Myometrial cell (primary cell): ENCODE measurements at places on chromosomes 6 and 20. TPM values are rescaled to one million over a fixed set of nuclear protein-coding genes. Genes with fewer than 3 reads are reported as not detected.

Gene CD109
- total RNA-seq = 31.4 and 33.5 TPM in 2 replicates

Gene PPIL6
- 0.29 and 1.1 TPM in 2 replicates for total RNA-seq

Gene NKAIN2
- total RNA-seq = not detected in 2 replicates

Gene MROH8
- under 0.01 and 0.89 TPM in 2 replicates for total RNA-seq

Gene LY6G6C
- total RNA-seq = not detected in 2 replicates

Gene TFAP2C
- 8.0 and 8.6 TPM in 2 replicates for total RNA-seq

Gene FAM83C
- total RNA-seq = not detected in 2 replicates

Gene SLC52A3
- not detected in 2 replicates for total RNA-seq

Gene MED23
- 21.9 and 26.9 TPM in 2 replicates for total RNA-seq

Gene ABHD16B
- total RNA-seq = not detected in 2 replicates

Gene PTGIS
- total RNA-seq = 0.58 and 0.89 TPM in 2 replicates

Gene MYT1
- not detected in 2 replicates for total RNA-seq

Gene CTCFL
- not detected in 2 replicates for total RNA-seq

Gene NKAPL
- total RNA-seq = 0.29 and 1.6 TPM in 2 replicates

Gene OR2J3
- not detected in 2 replicates for total RNA-seq

Gene BNIP5
- total RNA-seq = not detected in 2 replicates

Gene PRR18
- total RNA-seq = not detected in 2 replicates
